Activated CD4-positive, alpha-beta T cell treated with anti-CD3 and anti-CD28 coated beads for 24 hours (primary cell): ENCODE measurements at places on chromosomes 7 and 10.

DNA sequence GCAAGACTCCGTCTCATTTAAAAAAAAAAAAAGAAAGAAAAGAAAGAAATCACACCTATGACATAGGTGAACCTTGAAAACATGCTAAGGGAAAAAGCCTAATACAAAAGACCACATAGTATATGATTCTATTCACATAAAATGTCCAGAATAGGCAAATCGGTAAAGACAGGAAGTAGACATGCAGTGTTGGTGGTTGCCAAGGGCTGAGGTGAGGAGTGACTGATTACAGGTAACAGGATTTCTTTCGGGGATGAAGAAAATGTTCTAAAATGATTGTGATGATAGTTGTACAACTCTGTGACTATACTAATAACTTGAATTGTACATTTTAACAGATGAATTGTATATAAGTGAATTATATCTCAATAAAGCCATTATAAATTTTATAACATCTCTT is 3.3 kb downstream of the XPNPEP1 start:
- DNase-seq: no peak

DNA sequence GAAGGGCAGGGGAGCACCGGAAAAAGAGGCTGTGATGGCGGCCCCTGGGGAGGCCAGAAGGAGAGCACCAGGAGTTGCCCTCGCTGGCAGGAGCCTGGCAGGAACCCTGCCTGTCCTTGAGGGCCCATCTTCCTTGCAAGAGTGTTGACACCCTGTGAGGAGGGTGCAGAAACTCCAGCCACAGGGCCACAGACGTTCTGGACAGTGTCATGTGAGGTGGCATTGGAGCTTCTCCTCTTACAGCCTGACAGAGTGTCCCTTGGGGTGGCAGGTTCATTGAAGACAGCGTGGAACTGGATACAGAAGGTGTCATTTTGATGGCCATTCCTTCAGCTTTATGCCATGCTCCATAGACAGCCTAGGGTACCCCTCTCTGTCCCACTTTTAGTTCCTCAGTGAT is 54.2 kb downstream of the RBM20 start:
- DNase-seq: no peak

GRCh38 chr10:57018452-57018851 is 657.4 kb upstream of the ZWINT start:
- DNase-seq: no peak

DNA sequence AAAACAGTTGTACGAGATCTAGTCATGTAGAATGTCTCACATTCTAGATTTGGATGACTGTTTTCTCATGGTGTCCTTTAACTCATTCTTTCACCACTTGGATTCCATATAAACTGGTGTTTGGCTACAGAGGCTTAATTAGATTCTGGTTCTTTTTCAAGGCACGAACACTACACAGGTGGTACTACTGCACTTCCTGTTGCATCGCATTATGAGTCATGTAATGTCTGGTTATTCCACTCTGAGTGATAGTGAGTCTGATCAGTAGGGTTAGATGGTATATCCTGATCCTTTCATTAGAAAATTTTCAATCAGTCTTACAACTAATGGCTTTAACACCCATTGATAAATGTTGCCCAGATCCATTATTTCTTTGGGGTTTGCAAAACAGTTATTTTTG is 11.2 kb upstream of the AKAP9 start:
- DNase-seq: no peak

DNA sequence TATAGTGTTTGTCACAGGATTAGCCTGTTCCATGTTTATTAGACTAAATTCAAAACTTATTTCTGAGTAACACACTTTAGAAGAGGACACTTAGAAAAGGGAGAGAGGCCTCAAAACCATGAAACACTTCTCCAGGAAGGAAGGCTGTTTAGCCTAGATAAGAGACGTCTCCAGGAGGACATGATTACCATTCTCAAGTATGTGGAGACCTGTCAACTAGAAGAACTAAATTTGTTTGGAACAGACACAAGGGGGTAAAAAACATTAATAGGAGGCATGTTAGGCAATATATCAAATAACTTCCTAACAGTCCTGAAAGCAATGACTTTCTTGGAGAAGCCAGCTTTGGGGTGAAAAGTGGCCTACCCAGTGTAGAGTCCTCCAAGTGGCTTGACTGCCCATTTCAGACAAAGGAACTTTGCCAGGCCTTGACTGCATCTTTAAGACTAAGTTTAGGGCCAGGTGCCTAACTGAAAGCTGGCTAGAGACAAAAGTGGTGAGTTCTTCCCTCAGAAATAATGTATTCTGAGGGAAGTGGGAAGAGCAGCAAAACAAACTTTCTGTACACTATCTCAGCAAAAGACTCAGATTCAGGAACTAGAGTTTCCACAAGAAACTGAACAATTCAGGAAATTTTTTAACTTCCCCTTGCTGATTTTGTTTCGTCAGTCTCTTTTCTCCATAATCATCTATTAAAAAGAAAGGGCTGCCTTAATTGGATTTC is 11.8 kb downstream of the NCOA4 start:
- DNase-seq: no peak
